Vagina (tissue), 2 donors: ENCODE measurements at places on chromosomes 3 and 15. TPM values are rescaled to one million over a fixed set of nuclear protein-coding genes. Genes with fewer than 3 reads are reported as not detected.

Gene ZBED2
- 4.9 TPM for total RNA-seq

Gene STRA6
- 0.98 TPM for total RNA-seq

GRCh38 chr15:56390739-56391267 lies 25.6 kb downstream of the TEX9 start:
- no peaks in the 10 kb centered on the region for H3K4me1 ChIP-seq
- H3K27me3 ChIP-seq, result no peaks in the 10 kb centered on the region
- no peak overlapping the region for H3K4me3 ChIP-seq
- H3K27ac ChIP-seq, result no peak overlapping the region
- no peak for DNase-seq
- H3K36me3 ChIP-seq, result no peaks in the 10 kb centered on the region

Gene INSYN1
- 5.6 TPM for total RNA-seq

Gene C3orf49
- total RNA-seq, result not detected
